ENCODE measurements at places on chromosomes 5 and 9.

DNA sequence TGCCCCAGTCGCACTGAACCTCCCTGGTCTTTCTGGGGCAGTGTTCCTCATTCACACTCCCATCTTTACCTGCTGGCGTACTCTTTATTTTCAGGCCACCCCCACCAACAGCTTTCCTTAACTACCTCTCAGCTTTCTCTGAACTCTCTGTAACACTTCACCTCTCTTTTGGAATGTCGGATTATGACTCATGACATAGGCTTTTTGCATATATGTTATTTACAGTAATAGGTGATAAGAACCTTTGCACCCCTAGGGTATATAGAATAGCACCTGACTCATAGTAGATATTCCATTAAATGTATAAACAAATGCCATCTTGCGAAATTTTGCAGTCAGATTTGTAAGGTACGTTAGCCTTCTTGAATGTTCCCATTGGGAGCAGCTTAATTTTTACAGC is 52.9 kb upstream of the MIER3 start:
- H3K27me3 ChIP-seq = no peaks in the 10 kb centered on the region
- H3K4me3 ChIP-seq = no peak overlapping the region
- H3K27ac ChIP-seq = no peak overlapping the region
- H3K4me1 ChIP-seq = no peaks in the 10 kb centered on the region
- DNase-seq = no peak

- no peak overlapping the region for H3K4me3 ChIP-seq
- H3K36me3 ChIP-seq = no peaks in the 10 kb centered on the region
Observed at GRCh38 chr5:1439388-1440097, 5.7 kb downstream of the SLC6A3 start.

DNA sequence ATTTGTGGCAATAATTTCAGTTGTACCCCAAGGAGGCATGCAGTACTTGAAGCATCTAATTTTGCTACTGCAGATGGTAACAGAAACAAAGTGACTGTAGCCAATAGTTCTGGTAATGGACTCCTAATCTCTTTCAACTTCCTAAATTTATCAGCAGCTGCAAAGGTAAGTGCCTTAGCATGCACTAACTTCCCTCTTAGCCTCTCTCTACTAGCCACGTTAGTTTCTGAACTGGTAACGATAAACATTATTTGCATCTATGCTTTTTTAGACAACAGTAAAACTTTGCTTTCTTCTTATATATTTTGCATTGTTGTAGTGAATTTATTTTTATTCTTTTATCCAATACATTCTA is 6.2 kb upstream of the CKS2 start:
- no peak for DNase-seq

DNA sequence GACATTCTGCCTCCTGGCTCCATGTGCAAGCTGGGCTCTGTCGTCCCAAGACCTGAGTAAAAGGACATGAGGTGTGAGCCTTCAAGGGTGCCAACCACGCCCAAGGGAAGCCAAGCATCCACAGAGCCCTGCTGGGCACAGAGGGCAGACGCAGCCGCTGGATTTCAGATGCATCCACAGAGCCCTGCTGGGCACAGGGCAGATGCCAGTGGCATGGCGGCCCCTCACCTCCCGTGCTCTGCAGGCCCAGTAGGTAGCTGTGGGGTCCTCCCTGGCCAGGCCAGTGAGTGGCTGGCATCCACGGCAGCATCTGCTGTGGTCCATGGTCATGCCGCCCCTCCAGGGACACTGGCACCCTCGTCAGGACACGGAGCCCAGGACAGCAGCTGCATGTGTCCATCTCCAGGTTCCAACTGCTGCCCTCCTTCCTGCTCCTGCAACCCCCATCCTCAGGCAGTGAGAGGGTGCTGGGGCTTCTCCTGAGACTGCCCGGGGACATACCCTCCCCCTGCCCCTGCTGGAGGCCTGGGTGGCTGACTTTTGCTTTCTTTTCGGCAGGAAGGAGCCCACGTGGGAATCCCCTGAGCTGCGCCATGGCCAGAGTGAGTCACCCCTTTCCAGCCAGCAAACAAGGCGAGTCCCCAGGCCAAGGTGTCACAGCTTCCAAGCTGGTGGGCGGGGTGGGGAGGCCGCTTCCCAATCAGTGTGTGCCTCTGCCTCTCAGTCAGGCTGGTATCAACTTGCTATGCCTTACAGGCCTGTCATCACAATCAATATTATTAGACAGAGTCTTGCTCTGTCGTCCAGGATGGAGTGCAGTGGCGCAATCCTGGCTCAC is 4.0 kb upstream of the TRAF2 start:
- H3K36me3 ChIP-seq = no peaks in the 10 kb centered on the region
- no peaks in the 10 kb centered on the region for H3K27me3 ChIP-seq

DNA sequence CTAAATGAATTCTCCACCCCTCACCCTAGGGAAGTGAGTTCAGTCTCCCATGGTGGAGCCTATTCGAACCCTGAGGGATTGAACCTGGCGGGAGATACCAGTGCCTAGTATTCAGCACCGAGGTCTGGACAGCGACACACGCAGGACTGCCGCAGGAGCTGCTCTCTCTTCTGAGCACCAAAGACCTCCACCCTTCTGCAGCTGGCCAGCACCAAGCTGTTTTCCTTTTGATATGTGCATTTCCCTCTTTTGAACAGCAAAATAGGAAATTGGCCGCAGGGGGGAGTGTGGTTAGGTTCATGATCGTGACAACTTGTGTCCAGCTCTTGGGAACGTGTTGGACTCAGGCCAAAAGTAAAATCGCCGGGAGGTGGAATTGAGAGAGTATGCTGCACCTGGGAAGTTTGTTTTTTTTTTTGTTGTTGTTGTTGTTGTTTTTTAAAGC is 1.2 kb upstream of the PCSK1 start:
- H3K4me3 ChIP-seq = no peak overlapping the region
- H3K36me3 ChIP-seq = no peaks in the 10 kb centered on the region
- peaks cover 20% of the 10 kb centered on the region for H3K27me3 ChIP-seq
- H3K27ac ChIP-seq = no peak overlapping the region

GRCh38 chr5:72199681-72200080 is 92.4 kb downstream of the MAP1B start:
- H3K4me3 ChIP-seq = no peak overlapping the region
- H3K27ac ChIP-seq = no peak overlapping the region
- no peak for DNase-seq
- H3K4me1 ChIP-seq = no peaks in the 10 kb centered on the region

DNA sequence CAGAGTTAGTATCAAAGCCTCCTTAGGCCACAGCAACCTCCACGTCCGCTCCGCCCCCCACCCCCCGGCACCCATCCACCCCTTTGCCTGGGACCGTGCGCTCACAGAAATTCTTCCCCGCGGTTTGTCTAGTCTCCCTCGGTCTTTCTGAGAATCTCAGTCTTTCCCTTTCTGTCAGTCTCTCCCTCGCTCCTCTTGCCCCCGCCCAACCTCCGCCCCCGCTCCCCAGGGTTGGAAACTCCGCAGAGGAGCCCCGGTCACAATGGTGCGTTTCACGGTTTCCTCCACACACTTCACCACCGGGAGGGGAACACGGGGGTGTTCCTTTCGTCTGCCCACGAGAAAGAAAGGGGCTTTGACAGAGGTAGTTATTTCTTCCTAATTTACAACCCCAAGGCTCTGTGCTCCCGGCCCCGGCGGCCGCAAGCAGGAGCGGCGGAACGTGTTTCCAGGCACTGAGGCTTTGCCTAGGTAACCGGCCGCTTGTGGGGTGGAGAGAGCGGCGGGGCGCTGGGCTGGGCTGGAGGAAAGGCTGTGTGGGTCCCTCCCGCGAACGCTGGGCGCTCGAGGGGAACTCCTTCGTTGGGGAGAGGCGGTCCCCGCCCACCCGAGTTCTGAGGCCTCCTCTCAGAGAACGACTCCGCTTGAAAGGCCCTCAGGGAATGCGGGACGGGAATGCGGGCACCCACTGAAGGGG is 2.1 kb downstream of the NR4A3 start:
- H3K27ac ChIP-seq = no peak overlapping the region
- DNase-seq = no peak
- H3K4me1 ChIP-seq = peaks cover 8% of the 10 kb centered on the region
- peak overlapping the region; percentile 7 for H3K4me3 ChIP-seq
- H3K36me3 ChIP-seq = no peaks in the 10 kb centered on the region

- no peak overlapping the region for H3K4me3 ChIP-seq
- no peaks in the 10 kb centered on the region for H3K27me3 ChIP-seq
- no peak for DNase-seq
- H3K36me3 ChIP-seq = no peaks in the 10 kb centered on the region
- no peaks in the 10 kb centered on the region for H3K4me1 ChIP-seq
- no peak overlapping the region for H3K27ac ChIP-seq
Observed at GRCh38 chr5:145826895-145827674, 8.1 kb downstream of the PRELID2 start.

DNA sequence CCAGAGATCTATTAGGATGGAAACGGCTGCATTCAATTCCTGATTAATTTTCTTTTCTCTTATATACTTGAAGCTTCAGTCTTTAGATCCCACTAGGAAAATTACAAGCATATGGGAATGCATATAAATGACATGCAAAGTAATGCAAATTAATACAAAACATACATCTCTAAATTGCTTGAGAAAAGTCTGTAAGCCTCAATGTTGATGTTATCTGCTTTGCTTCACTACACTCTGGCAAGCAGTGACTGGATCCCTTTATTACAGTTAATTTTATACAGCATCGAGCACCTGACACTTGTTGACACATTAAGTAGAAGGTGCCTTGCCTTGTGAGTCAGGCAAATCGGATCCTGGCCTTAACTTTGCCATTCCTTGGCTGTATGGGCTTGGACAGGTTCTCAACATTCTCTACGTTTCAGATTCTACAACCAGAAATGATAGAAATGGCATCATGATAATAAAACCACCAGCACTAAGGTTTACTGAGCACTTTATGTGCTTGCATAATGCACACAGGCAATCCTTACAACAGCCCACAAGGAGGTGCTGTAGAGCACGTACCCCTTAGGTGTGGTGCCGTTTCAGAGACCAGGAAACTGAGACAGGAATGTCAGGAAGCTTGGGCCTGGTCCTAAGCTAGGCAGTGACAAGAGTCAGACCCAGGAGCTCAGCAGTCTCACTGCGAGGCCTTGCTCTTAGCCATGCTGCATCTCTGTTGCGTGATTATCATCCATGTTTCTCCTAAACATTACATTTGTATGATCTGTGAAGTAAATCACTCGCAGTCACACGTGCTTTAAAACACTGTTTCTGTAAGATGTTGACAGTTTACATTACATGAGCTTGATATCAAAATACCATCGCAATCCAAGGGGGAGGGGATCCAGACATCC is 2.7 kb downstream of the GCNT4 start:
- peaks cover 9% of the 10 kb centered on the region for H3K4me1 ChIP-seq
- H3K36me3 ChIP-seq = peaks cover 5% of the 10 kb centered on the region
- H3K27ac ChIP-seq = no peak overlapping the region
- no peaks in the 10 kb centered on the region for H3K27me3 ChIP-seq
- DNase-seq = peak; percentile 84

DNA sequence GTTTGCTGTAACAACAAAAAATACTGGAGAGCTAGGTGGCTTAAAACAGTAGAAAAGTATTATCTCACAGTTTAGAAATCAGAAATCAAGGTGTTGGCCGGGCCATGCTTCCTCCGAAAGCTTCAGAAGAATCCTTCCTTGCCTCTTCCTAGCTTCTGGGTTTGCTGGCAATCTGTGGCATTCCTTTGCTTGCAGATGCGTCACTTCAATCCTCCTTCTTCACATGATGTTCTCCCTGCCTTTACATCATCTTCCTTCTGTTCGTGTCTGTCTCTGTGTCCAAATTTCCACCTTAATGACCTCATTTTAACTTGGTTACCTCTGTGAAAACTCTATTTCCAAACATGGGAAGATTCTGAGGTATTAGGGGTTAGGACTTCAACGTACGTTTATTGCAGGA is 90.4 kb upstream of the CHD1 start:
- no peaks in the 10 kb centered on the region for H3K27me3 ChIP-seq
- H3K4me1 ChIP-seq = no peaks in the 10 kb centered on the region
- no peak for DNase-seq
- no peak overlapping the region for H3K4me3 ChIP-seq
- no peaks in the 10 kb centered on the region for H3K36me3 ChIP-seq
- H3K27ac ChIP-seq = no peak overlapping the region

All from iPS DF 6.9 (cell line).